ENCODE measurements at places on chromosomes 7 and 10.
A peak's percentile ranks its signal among the peaks of the same experiment; 100 is the strongest.

DNA sequence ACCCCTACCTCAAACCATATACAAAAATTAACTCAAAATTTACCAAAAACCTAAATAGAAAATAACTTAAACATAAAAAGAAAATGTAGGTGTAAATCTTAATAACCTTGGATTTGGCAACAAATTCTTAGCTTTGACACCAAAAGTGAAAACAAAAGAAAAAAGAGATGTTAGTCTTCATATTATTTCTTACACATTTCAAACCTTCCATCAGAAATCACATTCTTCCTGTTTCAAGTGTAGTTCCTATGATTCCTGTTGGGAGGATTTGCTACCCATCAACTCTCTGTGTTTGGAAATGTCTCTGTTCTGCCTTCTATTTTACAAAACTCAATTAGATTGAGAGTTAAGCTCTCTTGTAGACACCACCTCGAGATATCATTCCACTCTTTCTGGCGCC, 62.0 kb downstream of the GNA12 start:
- no peak for DNase-seq

DNA sequence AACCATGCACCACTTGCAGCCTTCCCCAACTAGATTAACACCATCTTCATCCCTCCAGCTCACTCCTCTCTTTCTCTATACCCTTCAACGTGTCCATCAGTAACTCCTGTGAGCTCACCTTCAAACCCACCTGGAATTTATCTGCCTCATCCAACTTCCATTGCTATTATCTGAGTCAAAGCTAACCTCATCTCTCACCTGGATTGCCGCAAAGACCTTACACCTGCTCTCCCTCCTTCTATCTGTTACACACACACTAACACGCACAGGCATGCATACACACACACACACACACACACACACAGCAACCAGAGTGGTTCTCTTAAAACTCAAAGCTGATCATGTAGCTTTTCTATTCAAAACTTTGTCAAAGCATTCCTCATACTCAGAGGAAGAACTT, 3.8 kb upstream of the TFEC start:
- no peak for DNase-seq

GRCh38 chr10:122422266-122422989, 32.0 kb upstream of the ARMS2 start:
- no peak for DNase-seq

GRCh38 chr7:446289-446935, 73.2 kb downstream of the PDGFA start:
- no peak for DNase-seq

- DNase-seq: no peak
These were observed 39.6 kb downstream of the SORCS3 start for GRCh38 chr10:104680467-104681401.

DNA sequence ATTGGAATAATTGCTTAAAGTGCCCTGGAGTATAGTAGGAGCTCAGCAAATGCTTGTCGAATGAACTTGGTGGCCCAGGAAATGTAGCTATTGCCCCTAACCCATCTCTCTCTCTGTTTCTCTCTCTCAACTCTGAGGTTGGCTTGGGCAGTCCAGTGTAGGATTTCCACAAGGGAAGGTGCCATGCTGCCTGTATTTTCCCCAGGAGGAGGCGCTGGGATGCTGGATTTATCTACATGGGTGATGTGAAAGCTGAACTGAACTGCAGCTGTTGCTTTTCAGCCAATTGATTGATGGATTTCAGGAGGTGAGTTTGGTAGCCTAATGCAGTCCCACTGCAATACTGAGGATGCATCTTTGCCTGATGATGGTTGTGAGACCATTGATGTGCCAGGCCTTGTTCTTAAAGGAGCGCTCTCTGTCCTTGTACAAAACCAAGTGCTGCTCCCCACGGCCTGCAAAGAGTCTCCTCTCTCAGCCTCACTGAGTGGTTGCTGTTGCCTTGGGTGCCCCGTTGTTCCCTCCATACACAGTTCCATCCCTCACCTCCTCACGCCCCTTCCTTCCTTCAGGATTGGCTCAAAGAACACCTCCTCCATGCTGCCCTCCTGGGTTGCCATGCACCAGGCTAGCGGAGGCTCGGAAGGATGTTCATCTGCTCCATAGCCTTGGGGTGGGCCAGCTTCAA, 200.6 kb downstream of the GLRX3 start:
- no peak for DNase-seq

DNA sequence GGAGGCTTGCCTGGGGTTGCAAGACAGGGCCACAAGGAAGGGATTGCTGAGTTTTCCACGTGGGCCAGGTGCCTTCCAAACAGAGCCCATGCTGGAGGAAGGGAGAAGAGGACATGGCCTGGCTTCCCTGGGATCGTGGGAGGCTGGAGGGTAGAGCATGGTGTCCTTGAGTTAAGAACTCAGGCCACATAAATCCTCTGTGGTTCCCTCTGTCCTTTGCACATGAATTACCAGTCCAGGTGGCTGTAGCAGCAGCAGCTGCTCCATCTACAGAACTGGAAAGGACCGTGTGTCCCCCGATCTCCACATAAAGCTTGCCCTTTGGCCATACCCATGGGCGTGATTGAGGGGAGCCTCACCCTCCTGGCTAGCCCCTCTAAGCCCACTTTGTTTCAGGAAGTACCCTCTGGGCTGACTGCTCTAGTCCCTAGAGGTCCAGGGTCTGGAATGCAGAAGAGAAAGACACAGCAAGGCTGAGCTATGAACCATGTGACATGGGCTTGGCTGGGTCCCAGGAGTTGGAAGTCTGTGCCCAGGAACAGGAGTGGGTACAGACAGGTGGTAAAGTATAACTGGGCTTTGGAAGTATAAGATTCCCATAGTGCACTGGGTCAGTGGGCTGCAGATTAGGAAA, 84.9 kb downstream of the C10orf105 start:
- no peak for DNase-seq

- no peak for DNase-seq
These were observed 17.1 kb upstream of the LIPF start for GRCh38 chr10:88647061-88647615.

- no peak for DNase-seq
These were observed 159.0 kb upstream of the POM121L12 start for GRCh38 chr7:52876402-52876801.

DNA sequence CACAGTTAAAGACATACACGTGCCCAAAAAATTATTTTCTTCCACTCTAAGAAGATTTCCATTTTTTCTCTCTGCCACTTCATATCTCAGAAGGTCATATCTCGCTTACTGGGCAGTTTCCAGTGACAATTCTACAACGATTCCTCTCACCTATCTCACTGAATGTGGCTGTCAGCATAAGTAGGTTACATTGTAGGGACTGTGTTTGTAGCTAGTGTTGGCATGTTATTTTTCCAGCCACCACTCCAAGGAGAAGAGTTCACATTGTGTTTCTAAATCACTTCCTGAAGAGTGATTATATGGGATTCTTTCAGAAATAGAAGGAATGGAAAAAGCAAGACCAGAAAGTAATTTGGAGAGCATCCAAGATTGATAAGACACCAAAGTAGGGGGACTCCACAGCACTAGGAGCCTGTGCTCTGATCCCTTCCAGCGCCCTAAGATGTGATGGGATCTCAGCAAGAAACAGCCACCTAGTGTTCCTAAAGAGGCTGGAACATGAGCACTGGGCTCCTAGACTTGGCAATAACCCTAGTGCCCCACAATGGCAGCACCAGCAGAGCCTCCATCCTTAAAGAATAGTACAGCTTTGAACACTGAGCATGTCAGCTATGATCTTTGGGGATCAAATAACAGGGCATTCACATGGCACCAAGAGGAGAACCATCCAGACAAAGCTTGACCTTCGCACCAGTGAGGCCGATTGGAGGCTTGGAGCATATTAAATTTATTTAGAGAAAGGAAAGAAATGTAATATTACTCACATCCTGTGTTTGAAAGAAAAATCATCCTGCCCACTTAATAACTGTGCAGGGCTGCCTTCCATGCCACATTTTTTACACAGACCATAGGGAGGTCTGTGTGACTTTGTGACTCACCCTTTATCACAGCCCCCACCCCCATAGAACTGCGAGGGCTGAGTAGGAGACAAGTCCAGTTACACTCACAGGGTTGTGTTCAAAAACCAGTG, 51.8 kb downstream of the CAV1 start:
- DNase-seq: peak; percentile 87

DNA sequence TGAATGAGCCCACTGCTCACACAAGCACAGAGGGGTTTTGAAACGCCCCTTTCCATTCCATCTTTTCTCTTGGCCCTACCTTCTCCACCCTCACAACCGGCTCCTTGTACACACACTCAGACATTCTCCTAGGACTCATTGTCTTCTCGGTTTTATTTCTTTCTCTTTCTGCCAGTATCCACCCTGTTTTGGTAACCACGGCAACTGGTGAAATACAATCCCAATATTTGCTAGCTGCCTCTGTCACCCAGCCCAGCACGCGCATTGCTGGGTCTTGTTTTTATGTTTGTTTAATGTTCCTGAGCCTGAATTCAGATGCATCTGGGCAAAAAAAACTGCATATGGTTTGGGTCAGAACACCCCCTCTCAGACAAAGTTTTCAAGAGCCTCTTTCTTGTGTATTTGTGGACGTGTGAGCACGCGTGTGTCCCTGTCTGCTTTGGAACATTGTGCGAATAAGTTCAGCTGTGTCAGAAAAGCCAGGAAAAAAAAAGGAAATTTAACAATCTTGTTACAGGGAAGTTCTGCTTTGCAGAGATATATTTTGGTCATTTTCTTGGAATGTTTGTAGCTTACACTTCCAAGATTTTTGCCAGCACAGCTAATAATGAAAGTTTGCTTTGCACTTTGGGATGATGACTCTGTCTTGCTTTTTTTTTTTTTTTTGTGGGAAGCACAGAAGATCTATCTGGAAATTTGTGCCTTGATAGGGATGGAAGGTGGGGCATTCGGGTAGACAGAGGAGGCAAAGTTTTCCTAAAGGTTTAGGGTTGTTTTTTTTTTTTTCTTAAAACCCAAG, 225.9 kb downstream of the TRIL start:
- DNase-seq: peak; percentile 27

DNA sequence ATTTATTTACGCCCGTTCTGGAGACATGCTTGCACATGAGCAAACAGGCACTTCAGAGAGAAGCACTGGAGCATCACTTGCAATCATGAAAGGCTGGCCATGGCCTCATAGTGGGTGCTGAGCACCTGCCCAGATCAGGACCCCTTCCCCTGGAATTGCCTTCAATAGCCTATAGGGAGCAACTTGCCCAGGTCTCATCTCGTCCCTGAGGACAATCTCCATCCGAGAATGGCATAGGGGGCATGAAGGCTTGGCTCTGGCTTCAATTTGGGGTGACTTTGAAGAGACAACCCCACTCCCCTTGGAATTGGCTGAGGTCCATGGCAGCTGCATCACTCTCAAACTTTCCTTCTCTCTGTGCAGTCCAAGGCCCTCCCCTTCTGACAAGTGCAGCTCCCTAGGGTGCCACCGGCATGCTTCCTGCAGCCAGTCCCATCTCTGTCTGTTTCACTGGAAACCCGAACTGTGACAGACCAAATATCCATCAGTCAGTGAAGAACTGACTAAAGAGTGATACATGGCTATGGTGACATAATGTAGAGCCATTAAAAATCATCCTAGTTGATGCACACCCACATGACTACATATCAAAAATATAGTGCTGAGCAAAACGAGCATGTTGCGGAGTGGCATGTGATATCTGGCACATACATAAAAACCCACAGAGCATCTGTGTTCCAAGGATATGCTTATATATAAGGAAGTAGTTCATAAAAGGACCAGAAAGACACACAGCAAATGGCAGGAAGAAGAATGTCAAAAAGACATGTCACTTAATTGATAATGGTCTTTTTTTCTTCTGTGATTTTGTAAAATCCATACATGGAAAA, 12.4 kb downstream of the GDF2 start:
- DNase-seq: no peak

DNA sequence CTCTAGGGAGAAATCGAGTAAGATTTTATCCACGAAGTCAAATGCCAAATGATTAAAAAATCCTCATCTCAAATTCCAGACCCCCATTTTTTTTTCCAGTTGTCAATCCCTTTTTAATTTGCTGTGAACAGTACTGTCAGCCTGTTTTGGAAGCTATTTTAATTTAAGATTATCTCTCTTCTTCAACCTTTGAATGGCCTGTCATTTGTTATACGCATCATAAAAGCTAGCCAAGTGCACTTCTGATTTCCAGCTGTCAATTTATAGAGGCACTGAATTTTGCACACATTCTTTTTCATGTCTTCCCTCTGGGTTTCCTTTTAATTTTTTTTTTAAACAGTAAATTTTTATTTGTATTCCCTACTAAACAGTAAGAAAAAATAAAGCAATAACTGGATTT, 336.4 kb upstream of the HGF start:
- DNase-seq: no peak

DNA sequence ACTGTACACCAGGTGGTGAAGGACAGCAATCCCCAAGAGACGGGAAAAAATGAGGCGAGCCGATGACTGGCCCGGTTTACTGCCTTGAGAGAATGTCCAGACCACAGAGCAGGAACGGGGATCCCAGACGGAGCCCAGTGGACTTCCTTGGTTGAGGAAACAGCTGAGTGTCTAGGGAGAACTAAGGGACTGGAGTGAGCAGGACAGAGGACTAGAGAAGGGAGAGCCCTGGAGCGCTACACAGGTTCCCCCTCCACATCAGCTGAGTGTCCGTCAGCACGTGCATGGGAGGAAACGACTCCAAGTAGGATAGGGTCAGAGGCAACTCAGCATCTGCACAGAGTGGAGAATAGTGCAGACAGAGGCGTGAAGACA, 7.1 kb upstream of the WDR86 start:
- no peak for DNase-seq

DNA sequence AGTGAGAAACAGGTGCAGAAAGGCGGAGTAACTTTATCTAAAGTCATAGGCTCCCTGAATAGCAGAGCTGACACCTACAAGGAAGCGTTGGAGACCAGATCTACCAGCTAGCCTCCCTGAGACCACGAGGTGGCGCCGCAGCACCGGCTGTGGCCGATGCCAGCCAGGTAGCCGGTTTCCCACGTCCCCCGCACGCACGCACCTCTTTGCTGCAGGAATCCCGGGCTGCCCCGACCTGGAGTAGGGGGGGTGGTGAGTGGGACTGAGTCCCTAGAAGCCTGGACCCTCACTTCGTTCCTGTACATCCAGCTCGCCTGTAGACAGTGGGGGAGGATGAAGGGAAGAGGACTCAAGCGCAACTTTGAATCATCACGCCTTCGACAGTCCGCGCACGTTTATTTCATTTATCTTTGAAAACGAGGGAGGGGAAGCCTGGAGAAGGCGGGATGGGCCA, 3.7 kb downstream of the ELOVL3 start:
- no peak for DNase-seq

DNA sequence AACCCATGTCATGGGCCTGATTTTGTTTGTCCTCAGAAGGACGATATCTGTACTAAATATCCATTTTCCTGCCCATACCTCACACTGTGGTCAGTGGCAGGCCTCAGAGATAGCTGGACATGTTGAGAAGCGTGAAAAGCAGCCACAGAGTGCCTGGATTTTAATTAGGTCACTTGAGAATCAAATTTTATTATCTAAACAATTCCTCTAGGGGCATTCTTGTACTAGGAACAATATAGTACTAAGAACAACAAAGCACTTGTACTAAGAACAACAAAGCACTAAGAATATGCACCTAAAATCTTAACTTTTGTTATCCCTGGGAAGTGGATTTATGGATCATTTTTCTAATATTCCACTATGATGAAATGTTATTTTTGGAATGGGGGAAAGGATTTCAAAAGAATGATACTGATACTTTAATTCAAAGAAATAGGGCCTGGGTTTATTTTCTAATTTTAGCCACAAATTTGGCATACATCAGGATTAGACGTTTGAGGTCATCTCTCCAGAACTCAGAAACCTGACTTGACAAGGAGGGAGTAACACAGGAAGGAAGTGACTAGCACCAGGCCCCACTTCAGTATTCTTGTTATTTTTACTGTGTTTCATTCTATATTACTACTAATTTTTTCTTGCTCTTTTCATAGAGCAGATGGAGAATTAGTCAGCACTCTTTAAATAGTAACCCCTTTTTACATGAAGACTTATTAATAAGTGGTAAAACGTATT, 112.2 kb downstream of the EXOC4 start:
- DNase-seq: no peak

All from AG09319 (cell line).